ENCODE measurements at places on chromosomes 6 and 20.

GRCh38 chr6:48169635-48170034 lies 58.6 kb upstream of the PTCHD4 start:
- no peak for DNase-seq

DNA sequence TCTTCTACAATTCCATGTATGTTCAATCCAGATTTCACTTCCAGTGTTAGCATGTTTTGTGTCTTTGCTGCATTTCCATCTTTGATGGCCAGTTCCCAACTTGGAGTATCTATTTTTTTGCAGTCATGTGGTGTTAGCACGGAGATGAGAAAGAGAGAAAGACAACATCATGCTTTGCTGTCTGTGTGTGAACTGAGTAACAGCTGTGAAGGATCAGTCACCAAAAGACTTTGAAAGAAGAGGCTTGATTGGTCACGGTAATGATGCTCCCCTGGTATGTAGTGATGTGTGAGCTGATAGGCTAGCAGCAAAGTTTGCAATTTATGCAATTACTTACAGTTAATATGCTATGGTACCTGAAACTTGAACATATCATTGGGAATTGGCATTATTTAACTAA lies 731.3 kb upstream of the NRSN1 start:
- DNase-seq = no peak

GRCh38 chr6:129565366-129565765 lies 144.6 kb downstream of the ARHGAP18 start:
- no peak for DNase-seq

- no peak for DNase-seq
Observed at GRCh38 chr6:56819604-56820003, 135.3 kb upstream of the BEND6 start.

- no peak for DNase-seq
Observed at GRCh38 chr20:36848078-36848660, 27.8 kb upstream of the TLDC2 start.

DNA sequence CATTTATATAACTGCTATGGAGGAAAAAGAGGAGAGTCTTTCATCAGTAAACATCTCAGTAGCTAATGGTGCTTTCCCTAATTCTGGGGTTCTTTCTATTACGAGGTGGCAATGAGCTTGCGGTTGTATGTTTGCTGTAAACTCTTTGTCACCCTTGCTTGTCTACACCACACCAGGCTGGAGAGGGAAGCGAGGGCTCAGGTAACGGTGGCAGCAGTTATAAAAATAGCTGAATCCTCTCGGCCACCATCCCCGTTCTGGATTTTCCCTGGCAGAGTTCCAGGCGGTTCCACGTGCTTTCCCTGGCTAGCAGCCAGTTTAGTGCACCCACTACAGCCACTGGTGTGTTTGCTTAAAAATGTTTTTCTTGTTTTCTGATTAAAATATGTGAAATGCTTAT lies 39.0 kb downstream of the MAS1 start:
- no peak for DNase-seq

DNA sequence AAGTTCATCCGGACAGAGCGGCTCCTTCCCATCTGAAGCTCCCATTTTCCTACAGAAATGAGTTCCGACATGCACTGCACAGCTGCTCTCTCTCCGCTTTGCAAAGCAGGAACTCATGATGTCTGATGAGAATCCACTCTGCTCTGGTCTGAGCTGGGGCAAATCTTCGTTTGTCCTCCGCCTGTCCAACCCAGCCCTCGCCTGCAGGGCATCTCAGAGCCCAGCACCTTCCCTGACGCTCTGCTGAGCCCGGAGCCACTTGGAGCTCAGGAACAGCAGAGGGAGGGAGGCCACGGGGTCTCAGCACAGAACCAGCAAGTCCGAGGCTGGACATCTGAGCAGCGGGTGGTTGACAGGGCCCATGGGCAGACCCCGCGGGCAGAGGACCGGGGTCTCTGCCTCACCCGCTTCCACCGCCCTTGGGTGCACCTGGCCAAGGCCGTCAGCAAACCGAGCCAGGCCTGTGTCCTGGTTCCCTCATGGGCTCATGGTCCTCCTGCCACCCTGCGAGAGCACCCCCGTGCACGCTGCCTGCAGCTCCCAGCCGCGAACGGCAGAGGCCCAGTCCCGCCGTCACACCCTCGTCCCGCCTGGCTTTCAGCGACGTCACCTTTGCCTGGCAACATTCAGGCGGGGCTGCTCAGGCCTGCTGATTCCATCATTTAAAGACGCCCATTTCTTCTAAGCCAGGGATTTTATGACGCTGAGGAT lies 78.5 kb upstream of the BHLHE23 start:
- peak; percentile 46 for DNase-seq

GRCh38 chr6:151963001-151963400 lies 155.5 kb downstream of the ESR1 start:
- no peak for DNase-seq

DNA sequence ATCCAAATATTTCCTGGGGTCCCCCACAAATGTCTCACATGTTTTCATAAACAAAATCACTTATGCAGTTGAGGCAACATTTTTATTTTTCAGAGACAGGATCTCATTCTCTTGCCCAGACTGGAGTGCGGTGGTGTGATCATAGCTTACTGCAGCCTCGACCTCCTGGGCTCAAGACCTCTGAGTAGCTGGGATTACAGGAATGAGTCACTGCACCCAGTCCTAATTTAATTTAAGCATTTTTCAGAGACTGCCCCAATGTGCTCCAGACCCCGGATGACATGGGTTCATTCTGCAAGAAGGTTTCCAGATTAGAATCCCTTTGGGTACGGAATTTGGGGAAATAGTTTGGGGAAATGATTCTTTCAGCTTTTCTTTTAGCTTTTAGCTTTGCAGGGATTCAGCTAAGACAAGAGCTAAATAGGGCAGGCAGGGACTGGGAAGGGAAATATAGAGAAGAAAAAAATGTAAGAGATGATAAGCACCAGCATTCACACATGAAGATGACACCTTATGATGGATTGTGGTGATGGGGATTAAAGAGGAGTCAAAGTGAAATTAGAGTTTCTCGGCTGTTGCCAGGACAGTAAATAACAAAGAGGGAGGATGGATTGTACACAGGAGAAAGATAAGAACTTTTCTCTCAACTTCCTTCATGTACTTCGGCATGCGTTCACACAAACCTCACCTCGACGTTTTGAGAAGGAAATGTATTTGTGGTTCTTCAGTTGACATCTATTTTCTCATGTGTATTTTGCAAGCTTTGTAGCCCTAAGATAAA lies 169.4 kb upstream of the TAB2 start:
- DNase-seq = no peak

GRCh38 chr20:57693002-57693582 lies 16.7 kb downstream of the PMEPA1 start:
- DNase-seq = peak; percentile 54

- DNase-seq = no peak
Observed at GRCh38 chr20:25046181-25046641, 11.7 kb downstream of the ACSS1 start.

All from iPS-NIHi11 (cell line).